ENCODE measurements at places on chromosomes 1 and 21.

GRCh38 chr1:186605762-186606350 lies 74.4 kb downstream of the PTGS2 start:
- DNase-seq, result peak; percentile 44

DNA sequence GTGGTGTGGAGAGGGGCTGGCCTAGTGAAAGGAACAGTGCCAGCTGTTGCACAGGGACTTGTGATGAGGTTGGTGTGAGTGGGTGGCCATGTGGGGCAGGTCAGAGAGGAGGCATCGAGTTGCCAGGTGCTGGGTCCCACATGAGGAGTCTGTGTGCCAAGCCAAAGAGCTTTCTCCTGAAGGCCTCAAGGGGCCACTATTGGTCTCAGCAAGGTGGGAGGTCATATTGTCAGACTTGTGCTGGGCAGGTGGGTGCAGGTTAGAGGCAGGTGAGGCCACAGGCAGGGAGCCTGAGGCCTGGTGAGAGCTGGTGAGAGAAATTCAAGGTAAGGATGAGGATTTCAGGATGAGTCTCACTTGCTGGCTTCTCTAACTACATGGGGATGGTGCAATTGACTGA lies 256.8 kb downstream of the DISC1 start:
- no peak for DNase-seq

- DNase-seq, result no peak
These were observed 534.6 kb downstream of the LMO4 start for GRCh38 chr1:87863317-87863716.

GRCh38 chr1:7012461-7012924 lies 227.2 kb downstream of the CAMTA1 start:
- DNase-seq, result no peak

- no peak for DNase-seq
These were observed 30.2 kb downstream of the EVA1C start for GRCh38 chr21:32442566-32443318.

GRCh38 chr1:193060938-193061337 lies 1.5 kb downstream of the RO60 start:
- DNase-seq, result peak; percentile 39

GRCh38 chr21:37384416-37384815 lies 17.8 kb downstream of the DYRK1A start:
- no peak for DNase-seq

DNA sequence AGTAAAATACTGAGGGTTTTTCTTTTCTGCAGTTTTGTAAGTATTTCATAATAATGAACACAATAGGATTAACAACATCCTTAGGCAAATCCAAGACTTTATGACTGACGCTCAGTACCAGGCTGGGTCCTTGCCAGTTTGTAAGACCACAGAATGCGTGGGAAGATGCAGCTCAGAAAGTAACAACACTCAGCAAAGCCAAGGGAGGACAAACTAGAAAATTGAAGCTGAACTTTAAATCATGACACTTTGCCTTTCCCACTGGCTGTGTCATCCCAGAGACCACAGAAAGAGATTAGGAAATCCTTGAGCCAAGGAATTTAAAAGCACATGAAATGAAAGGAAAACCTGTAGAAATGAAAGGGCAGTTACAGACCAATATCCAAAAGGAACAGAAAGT lies 426.3 kb upstream of the CHRM3 start:
- DNase-seq, result no peak

DNA sequence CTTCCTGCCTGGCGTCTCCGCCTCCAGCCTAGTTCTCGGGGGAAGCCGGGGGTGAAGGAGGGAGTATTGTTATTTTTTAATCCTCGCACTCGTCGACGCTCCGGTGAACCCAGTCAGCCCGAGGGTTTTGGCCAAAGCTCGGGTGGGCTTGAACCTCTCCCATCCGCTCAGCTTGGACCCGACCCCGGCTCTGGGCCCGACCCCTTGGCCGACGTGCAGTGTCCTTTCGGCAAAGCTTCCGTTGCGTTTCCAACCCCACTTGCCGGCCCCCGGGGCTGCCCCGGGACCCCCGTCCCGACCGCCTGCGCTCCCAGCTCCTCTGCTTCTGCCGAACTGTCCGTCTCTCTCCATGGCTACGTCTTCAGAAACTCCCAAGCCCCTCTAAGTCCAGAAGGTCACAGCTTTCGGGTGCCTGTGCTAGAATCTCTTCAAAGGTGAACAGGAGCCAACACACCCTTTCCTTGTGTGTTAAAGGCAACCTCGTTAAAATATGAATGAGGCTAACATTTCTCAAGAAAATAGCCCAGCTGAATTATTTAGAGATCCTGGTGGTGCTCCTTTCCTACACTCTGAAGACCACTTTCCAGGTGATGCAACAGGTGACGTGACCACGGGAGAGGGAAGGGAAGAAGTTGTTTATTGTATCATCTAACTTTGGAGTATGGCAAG lies 647 bp downstream of the DESI2 start:
- DNase-seq, result peak; percentile 6

GRCh38 chr21:29018540-29018939 lies 609 bp downstream of the RWDD2B start:
- DNase-seq, result no peak

GRCh38 chr1:29355375-29355774 lies 119.1 kb downstream of the PTPRU start:
- no peak for DNase-seq

GRCh38 chr1:158049853-158050252 lies 56.4 kb downstream of the KIRREL1 start:
- DNase-seq, result no peak

GRCh38 chr1:24301785-24302175 lies 17.4 kb upstream of the GRHL3 start:
- no peak for DNase-seq

DNA sequence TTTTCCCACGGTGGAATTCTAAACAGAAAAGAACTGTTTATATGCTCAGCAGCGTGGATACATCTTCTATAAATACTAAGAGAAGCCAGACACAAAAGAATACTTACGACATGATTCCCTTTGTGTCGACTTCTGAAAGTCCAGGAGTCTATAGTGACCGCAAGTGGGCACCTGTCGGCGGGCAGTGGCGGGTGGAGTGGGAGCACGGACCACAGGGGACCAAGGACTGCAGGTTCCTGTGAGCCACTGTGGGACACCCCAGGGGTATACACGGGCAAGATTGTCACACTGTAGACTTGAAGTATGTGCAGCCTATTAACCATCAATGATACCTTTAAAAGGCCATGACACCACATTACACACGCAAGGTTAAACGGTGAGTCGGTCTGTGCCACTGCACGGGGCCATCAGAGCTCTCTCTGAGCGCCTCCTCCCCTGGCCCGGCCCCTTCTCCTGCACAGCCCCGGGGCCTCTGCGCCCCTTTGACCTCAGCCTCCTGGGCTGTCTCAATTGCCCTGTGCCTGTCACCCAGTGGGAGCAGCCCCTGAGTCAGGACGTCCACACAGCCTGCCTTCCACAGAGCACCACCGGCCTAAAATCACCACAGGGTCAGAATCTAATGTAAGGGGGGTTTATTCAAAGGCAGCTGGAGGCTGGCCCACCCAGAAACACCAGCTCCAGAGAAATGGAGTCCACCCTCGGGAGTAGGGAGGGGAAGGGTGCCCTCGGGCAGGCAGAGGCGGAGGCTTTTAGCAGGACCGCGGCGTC lies 90.0 kb upstream of the COL6A1 start:
- no peak for DNase-seq

- no peak for DNase-seq
These were observed 42.5 kb downstream of the IFI44 start for GRCh38 chr1:78691995-78692747.

DNA sequence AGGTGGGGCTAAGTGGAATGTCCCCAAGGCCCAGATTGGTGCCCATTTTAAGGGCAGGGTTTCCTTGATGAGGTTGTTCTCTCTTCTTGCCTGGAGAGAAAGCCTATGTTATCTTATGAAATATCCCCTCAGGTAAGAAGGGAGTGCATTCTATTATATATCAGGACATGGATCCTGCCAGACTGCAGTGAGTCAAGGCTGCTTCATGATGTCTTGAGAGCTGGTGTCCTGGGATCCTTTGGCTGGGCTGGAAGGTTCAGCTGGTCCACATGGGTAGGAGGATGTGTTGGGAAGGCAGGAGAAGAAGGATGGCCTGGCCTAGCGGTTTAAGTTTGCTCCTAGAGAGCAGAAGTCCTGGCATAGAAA lies 207.6 kb downstream of the ROR1 start:
- no peak for DNase-seq

DNA sequence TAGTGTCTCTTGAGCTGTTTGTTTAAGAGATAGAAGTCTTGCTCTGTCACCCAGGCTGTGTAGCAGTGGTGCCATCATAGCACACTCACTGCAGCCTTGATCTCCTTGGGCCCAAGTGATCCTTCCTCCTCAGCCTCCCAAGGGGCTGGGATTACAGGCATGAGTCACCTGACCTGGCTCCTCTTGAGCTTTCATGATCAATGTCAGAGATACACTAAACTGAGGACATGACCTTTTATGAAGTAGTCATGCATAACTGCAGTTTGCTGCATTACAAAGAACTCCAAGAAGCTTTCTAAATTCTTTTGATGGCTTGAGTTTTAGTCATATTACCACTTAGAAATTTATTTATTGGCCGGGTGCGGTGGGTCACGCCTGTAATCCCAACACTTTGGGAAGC lies 77.7 kb downstream of the CC2D1B start:
- DNase-seq, result no peak

- DNase-seq, result no peak
These were observed 71.6 kb downstream of the CDC14A start for GRCh38 chr1:100423832-100424337.

- no peak for DNase-seq
These were observed 47.5 kb upstream of the PLA2G2C start for GRCh38 chr1:20233866-20234265.

GRCh38 chr1:81666586-81666985 lies 134.1 kb upstream of the ADGRL2 start:
- no peak for DNase-seq

- DNase-seq, result no peak
These were observed 754 bp upstream of the LSS start for GRCh38 chr21:46229133-46229922.

DNA sequence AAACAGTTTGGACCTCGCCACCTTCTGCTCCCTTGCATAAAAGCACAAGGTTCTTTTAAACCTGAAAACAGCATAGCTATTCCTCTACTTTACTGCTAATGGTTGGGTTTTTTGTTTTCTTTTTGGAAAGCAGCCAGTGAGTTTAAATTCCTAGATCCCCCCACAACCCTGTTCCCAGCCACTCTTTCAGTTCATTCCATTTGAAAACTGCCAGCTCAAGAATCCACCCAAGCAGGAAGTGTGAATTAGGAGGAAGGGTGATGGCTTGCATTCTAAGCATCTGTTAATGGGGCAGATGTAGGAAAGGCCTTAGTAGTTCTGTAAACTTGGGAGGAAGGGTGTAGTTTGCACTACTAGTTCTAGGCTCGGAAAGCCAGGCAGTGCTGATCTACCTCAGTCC lies 172.9 kb upstream of the HOOK1 start:
- DNase-seq, result no peak

GRCh38 chr1:30304080-30304479 lies 419.3 kb downstream of the MATN1 start:
- DNase-seq, result no peak

- peak; percentile 17 for DNase-seq
These were observed 92.9 kb downstream of the PIGK start for GRCh38 chr1:77126307-77126706.

DNA sequence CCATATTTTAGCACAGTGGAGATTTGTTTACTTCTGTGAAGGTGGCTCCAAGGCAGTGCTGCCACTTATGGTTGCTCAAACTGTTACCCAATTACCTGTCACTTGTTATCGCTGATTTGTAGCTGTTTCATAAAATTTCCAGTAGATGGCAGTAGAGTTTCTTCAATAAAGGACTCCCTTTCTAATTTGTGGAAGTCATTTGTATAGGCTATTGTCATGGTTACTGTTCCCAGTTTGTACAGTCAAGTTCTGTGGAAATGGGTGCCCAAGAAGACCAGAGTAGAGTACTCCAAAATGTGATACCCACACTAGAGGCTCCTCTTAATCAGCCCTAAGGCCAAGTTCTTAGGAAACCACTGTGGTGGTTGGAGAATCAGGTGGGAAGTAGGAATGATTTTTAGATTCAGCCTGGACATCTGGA lies 186.1 kb downstream of the CLEC20A start:
- DNase-seq, result peak; percentile 57

- DNase-seq, result no peak
These were observed 15.3 kb upstream of the PYHIN1 start for GRCh38 chr1:158916085-158916484.

DNA sequence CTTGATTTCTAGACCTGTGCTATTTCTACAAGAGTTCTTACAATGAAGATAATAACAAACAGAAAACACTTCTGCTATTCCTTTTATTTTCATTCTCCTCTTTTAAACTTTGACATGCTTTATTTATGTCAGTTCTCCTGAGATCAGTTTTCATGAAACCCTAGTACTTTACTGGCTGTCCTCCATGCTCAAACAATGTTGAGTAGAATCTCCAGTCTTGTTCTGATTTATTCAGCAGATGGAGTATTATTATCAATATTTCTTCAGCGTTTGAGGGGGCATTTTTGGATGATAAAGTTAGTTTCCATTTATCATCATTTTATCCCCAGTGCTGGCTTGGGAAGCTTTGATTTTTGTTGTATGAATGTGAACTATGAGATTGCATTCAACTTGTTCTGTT lies 85.9 kb upstream of the WARS2 start:
- no peak for DNase-seq

- no peak for DNase-seq
These were observed 73.0 kb upstream of the PTGS2 start for GRCh38 chr1:186753241-186753640.

DNA sequence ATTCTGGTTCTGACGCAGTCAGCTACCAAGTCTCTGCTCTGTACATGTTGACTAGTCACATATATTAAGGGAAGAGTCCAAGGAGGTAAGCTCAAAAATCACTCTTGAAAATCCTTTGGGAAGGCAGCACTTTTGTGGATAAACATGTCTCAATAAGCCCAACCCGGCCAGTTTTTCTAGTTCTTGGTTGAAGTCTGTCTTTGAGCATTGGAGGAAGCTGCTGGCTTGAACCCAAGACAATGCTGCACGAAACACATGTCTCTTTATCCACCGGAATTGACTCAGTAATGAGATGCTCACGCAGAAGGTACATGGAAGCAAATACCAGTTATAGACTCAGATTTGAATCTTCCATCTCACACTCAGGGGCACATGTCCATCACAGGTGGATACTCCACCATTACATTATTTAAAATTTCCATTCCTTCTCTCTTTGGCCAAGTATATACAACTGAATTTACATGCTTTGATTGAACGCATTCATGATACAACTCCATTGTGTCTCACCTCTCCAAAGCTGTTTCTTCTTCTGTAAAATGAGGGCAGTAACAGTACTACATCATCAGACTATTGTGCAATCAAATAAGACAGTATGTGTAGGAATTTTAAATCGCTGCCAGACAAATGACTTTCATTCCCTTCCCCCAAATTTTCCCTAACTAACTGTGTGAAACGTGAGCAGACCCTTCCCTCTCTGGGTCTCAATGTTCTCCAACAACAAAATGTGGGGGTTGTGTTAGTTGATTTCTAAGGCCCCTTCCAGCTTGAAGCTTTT lies 9.6 kb upstream of the GUCA2A start:
- DNase-seq, result no peak

Data from activated CD4-positive, alpha-beta T cell treated with anti-CD3 and anti-CD28 coated beads, Interleukin-2, Interleukin-4, amounts not matched to agents 100 ng/mL and 50 ng/mL, durations not matched to agents 16 hours and 8 hours (primary cell).